ENCODE measurements at places on chromosomes 2 and 18.
A peak's percentile ranks its signal among the peaks of the same experiment; 100 is the strongest.

GRCh38 chr2:28661589-28662001 is 90.0 kb upstream of the PPP1CB start:
- peak; percentile 93 for DNase-seq

GRCh38 chr2:165112133-165112573 is 91.7 kb downstream of the SCN3A start:
- no peak for DNase-seq

- DNase-seq: no peak
These were observed 34.0 kb downstream of the TTLL4 start for GRCh38 chr2:218744615-218745014.

DNA sequence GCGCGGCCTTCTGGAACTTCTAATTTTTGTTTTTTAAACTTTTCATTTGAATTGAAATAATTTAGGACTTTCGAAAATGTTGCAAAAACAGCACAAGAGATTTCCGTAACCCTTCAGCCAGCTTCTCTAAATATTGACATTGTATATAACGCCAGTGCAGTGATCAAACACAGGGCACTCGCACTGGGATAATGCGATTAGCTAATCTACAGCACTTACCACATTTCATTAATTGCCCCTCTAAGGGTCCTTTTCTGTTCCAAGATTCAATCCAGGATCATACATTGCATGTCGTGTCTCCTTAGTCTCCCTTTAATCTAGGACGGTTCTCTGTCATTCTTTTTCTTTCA is 343 bp upstream of the CD302 start:
- no peak for DNase-seq
